ENCODE measurements at places on chromosomes 4 and X.

GRCh38 chr4:5126231-5126630 lies 75.0 kb downstream of the STK32B start:
- DNase-seq: no peak

DNA sequence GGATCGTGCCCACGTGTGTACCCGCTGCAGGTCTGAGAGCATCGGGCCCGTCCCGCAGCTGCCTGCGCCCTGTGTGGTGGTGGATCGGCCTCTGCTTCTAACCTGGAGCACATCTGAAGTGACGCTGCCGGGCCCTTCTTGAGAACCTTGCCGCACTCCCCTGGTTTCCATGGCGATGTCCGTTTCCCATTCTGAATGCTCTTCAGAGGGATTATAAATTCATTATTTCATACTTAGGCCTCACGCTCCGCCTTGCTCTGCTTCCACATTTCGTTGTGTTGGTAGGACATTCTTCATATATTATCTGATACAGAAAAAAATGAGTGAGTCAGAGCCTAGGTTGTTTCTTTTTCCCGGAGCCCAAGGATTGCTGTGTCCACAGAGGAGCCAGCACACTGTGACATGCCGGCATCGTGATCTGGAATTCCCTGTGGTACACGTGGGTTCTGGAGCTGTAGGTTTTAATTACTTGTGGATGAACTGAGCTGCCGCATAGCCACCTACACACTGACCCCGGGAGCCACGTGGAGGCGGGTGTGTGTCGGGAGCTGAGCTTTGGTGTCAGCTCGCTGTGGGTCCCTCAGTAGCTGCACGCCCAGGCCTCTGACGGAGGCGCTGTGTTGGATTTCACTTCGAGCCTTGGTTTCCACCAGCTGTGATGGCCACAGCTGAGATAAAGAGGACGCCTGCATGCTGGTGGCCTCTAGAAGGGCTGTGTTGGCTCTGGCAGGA lies 63.4 kb downstream of the PSAPL1 start:
- no peak for DNase-seq

GRCh38 chrX:38895775-38896174 lies 94.5 kb downstream of the MID1IP1 start:
- DNase-seq: no peak

DNA sequence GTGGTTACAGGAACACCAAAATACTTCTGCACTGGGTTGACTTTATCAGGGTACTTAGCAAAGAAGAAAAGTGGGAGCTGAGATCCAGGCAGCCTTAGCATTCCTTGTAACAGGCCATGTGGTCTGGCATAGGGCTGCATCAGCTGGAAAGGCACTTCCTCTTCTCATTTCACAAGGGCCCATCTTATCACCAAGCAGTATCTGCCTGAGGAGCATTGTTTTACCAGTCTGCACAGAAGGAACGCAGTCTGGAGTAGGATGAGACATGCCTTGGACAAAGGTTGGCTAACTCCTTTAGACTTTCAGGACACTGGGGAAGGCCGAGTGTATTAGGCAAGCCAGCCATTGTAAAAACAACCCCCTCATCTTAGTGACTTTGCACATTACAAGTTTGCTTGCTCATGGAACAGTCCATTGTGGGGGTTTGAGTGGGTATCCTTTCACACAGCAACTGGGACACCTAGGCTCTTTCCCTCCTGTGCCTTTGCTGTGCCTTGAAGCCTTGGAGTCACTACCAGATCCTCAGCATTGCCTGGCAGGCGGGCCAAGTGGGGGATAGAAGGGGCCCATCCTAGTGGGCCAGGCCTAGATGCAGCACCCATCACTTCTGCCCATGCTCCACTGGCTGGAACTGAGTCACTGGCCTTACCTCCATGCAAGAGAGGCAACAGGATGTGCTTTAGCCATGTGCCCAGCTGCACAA lies 4.6 kb downstream of the SUV39H1 start:
- DNase-seq: peak; percentile 64

DNA sequence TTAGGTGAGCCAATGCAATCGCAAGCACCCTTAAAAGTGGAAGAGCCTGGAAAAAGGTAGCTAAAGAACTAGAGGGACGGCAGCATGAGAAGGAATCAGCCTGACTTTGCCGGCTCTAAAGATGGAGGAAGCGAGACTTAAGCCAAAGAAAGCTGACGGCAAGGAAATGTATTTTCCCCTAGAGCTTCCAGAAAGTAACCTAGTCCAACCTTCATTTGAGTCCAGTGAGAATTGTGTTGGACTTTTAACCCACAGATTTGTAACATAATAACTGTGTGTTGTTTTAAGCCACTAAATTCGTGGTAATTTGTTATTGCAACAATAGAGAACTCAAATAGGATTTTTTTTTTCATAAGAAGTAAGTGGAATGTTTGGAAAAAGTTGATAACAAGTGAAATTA lies 212.7 kb upstream of the C1QTNF7 start:
- DNase-seq: no peak

DNA sequence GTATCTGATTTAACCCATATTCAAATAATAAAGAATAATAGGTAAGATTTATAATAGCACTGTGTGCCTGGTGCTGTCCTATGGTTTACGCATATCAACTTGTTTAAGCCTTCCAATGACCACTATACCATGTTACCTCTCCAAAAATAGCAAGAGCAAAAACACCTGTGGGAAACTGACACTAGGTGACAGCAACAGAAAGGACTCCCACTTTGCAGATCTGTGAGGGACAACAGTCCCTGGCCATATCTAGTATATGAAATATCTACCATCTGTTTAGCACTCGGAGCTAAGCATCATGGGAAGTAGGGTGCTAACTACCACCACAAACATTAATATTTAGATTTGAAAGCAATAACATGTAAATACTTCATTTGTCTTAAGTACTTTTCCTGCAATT lies 55.7 kb upstream of the TXK start:
- DNase-seq: no peak

GRCh38 chrX:119121341-119121740 lies 6.3 kb downstream of the KIAA1210 start:
- DNase-seq: no peak

Data from mesenteric fat pad (tissue), 1 donor.